ENCODE measurements at places on chromosomes 2 and 18. TPM values are rescaled to one million over a fixed set of nuclear protein-coding genes. Genes with fewer than 3 reads are reported as not detected.

FEV gene
- total RNA-seq, result not detected

EDAR gene
- not detected for total RNA-seq

CHRND gene
- 0.18 TPM for total RNA-seq

MTCL1 gene
- total RNA-seq, result 26.7 TPM

REG1B gene
- total RNA-seq, result not detected

LRP1B gene
- total RNA-seq, result 55.0 TPM

PLGLB2 gene
- 7.3 TPM for total RNA-seq

ZNF804A gene
- 14.8 TPM for total RNA-seq

UGT1A8 gene
- total RNA-seq, result not detected

DYSF gene
- 1.4 TPM for total RNA-seq

KIAA2012 gene
- 1.00 TPM for total RNA-seq

FAM124B gene
- 5.2 TPM for total RNA-seq
